ENCODE measurements at places on chromosomes 13 and 19. TPM values are rescaled to one million over a fixed set of nuclear protein-coding genes. Genes with fewer than 3 reads are reported as not detected.

Gene ZNF846
- total RNA-seq, result 4.2 TPM

Gene CCNE1
- 52.8 TPM for total RNA-seq

Gene C1QTNF9
- total RNA-seq, result not detected

Gene LRRC63
- total RNA-seq, result not detected

Gene CACNG6
- total RNA-seq, result 0.23 TPM

Gene KISS1R
- 4.0 TPM for total RNA-seq

Gene PIAS4
- total RNA-seq, result 48.4 TPM

Gene CEACAM8
- not detected for total RNA-seq

Gene ZSCAN4
- total RNA-seq, result not detected

Gene CRLF1
- 18.1 TPM for total RNA-seq

Gene SIGLEC12
- not detected for total RNA-seq

Gene WDR87
- total RNA-seq, result not detected

Gene ZFP36
- total RNA-seq, result 10.6 TPM

Gene LILRA1
- total RNA-seq, result not detected

Gene ZNF208
- not detected for total RNA-seq

Gene SAE1
- total RNA-seq, result 236 TPM

Gene FXYD1
- 1.7 TPM for total RNA-seq

Gene UPK1A
- total RNA-seq, result not detected

Gene TLE6
- total RNA-seq, result 0.70 TPM

Gene KIR2DL3
- total RNA-seq, result not detected

Gene FAM216B
- total RNA-seq, result not detected

Gene RFX1
- 11.8 TPM for total RNA-seq

Gene ANGPTL8
- total RNA-seq, result not detected

Gene AZU1
- total RNA-seq, result 1.4 TPM

Gene CD22
- 0.12 TPM for total RNA-seq

Gene SRRM5
- total RNA-seq, result not detected

Gene CCDC169
- total RNA-seq, result 57.1 TPM

Gene PCSK4
- total RNA-seq, result 15.1 TPM

Gene NCAN
- total RNA-seq, result 8.0 TPM

Gene CRX
- total RNA-seq, result not detected

Gene FAM124A
- 84.1 TPM for total RNA-seq

Gene ZNF177
- 5.0 TPM for total RNA-seq

Gene ZNF154
- total RNA-seq, result 7.3 TPM

Gene FPR1
- not detected for total RNA-seq

Gene MAST1
- total RNA-seq, result 19.9 TPM

Gene UTP14C
- total RNA-seq, result 22.9 TPM

Gene MBD3L3
- not detected for total RNA-seq

Gene C2CD4C
- 12.5 TPM for total RNA-seq

Gene PGLYRP2
- not detected for total RNA-seq

Gene C19orf85
- total RNA-seq, result 1.7 TPM

Gene SNRPD2
- total RNA-seq, result 169 TPM

Gene C1QTNF9B
- total RNA-seq, result 0.28 TPM

Gene ZNF17
- 15.0 TPM for total RNA-seq

Gene CACNG8
- total RNA-seq, result 3.9 TPM

Gene NLRP11
- total RNA-seq, result not detected

Gene ZNF560
- total RNA-seq, result 0.31 TPM

Gene RANBP3
- total RNA-seq, result 105 TPM

Gene IGFL3
- total RNA-seq, result not detected

Gene MIDN
- total RNA-seq, result 113 TPM
